ENCODE measurements at places on chromosomes 4 and X. TPM values are rescaled to one million over a fixed set of nuclear protein-coding genes. Genes with fewer than 3 reads are reported as not detected.
A peak's percentile ranks its signal among the peaks of the same experiment; 100 is the strongest.

Gene MGAT4D
- not detected for total RNA-seq

Gene HAND2
- total RNA-seq, result 26.0 TPM

Gene CT45A3
- total RNA-seq, result not detected

Gene CTAG2
- not detected for total RNA-seq

Gene WWC2
- total RNA-seq, result 24.3 TPM

Gene SMIM10
- total RNA-seq, result 13.8 TPM

Gene BEX1
- 3.7 TPM for total RNA-seq

- no peaks in the 10 kb centered on the region for H3K4me1 ChIP-seq
- no peak overlapping the region for H3K4me3 ChIP-seq
Measured at GRCh38 chr4:107183155-107183774, 147.2 kb upstream of the DKK2 start.

DNA sequence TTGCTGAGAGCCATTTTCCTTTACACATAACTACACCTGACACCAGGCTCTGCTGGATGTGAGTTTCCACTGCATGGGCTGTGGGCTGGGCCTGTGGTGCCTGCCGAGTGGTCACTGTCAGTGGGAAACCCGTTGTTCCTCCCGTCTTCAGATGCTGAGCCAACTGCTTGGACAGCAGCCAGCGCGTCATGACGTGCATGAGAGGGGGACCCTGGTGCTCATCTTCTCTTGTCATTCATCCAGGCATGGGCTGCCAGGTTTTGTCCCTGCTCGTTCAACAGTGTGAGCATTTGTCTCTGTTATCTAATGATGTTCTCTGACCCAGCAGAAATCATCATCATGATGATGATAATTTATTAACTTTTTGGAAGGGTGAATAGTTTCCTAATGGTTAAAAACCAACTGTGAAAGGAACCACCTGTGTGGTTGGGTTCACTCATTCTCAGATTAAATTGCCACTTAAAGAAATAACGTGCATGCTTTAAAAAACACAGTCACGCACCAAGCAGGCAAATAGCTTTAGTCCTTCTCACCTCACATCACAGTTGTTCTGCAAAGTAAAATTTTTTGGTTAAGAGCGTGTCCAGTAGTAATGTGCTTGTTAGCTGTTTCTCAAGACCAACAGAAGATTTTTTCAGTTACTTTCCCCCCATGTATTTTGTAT is 19.9 kb upstream of the CLDN34 start:
- H3K4me3 ChIP-seq, result no peak overlapping the region
- H3K27ac ChIP-seq, result no peak overlapping the region
- H3K27me3 ChIP-seq, result no peaks in the 10 kb centered on the region
- no peaks in the 10 kb centered on the region for H3K4me1 ChIP-seq

GRCh38 chr4:100977274-100977673 is 370.1 kb downstream of the PPP3CA start:
- peaks cover 15% of the 10 kb centered on the region for H3K4me1 ChIP-seq
- no peak overlapping the region for H3K4me3 ChIP-seq
- H3K27ac ChIP-seq, result no peak overlapping the region
- no peaks in the 10 kb centered on the region for H3K36me3 ChIP-seq

DNA sequence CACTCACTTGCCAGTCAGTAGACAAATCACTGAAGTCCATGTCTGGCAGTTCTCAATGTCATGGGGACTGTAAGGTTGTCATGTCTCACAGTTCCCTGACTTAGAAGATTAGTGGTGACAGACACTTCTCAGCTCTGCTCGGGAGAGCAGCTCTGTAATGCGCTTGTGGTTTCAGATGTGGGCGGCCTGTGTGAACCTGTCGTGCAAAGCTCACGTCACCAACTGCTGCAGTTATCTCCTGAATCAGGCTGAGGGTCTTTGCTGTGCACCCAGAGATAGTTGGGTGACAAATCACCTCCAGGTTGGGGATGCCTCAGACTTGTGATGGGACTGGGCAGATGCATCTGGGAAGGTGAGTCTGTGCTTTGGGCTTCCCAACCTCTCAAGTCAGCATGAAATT is at the start of gene IL9R:
IL9R (plus strand) TSS at position 261 of the 400 bp plus-strand sequence; CDS start at position 325, 64 bp downstream.
- no peak within 1 kb of the TSS for H3K4me3 ChIP-seq
- H3K27ac ChIP-seq, result no peak within 1 kb of the TSS
- no peaks in the 10 kb centered on the region for H3K4me1 ChIP-seq
- DNase-seq, result no peak

- H3K27me3 ChIP-seq, result no peaks in the 10 kb centered on the region
- H3K36me3 ChIP-seq, result no peaks in the 10 kb centered on the region
- no peaks in the 10 kb centered on the region for H3K4me1 ChIP-seq
- H3K27ac ChIP-seq, result no peak overlapping the region
Measured at GRCh38 chrX:44011506-44011905, 38.3 kb upstream of the NDP start.

DNA sequence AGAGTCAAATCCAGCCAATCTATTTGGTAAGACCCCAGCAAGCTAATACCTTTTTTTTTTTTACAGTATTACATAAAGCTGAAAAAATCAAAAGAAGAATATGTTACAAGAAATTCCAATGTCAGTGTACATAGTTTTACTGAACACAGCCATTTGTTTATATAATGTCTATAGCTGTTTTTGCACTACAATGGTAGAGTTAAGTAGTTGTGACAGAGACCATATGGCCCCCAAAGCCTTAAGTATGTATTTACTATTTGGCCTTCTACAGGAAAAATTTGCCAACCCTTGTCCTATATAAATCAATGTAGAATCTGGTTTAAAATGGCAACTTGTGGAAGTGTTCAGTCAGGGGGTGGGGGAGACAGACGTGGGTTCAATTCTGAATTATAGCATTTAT is 60.7 kb downstream of the ANTXR2 start:
- H3K27me3 ChIP-seq, result no peaks in the 10 kb centered on the region
- no peaks in the 10 kb centered on the region for H3K36me3 ChIP-seq
- DNase-seq, result no peak
- peak overlapping the region; percentile 53 for H3K27ac ChIP-seq
- peaks cover 40% of the 10 kb centered on the region for H3K4me1 ChIP-seq

DNA sequence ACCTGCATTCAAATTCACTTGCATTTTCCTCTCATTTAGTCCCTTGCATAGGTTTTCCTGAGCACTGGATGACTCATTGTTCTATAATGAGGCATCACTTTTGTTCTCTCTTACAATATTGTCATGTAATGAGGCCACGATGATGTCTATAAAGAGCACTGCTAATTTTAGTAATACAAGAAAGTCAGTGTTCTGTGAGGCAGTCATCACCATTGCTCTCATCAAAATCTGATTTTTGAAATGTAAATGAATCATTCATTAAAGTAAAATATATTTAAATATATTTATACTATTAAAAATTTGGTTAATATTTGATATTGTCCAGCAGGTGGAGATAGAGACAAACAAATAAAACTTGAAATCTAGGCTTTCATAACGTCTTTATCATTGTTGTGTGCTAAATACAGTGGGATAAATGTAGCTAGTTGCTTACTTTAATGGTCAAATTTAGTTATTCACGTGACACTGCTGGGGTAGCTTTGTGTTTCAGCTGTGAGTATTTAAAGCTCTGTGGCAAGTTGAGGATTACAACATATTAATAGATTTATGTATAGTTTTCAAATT is 15.4 kb downstream of the HMGB2 start:
- no peaks in the 10 kb centered on the region for H3K27me3 ChIP-seq
- no peak overlapping the region for H3K4me3 ChIP-seq
- no peaks in the 10 kb centered on the region for H3K36me3 ChIP-seq
- no peaks in the 10 kb centered on the region for H3K4me1 ChIP-seq

DNA sequence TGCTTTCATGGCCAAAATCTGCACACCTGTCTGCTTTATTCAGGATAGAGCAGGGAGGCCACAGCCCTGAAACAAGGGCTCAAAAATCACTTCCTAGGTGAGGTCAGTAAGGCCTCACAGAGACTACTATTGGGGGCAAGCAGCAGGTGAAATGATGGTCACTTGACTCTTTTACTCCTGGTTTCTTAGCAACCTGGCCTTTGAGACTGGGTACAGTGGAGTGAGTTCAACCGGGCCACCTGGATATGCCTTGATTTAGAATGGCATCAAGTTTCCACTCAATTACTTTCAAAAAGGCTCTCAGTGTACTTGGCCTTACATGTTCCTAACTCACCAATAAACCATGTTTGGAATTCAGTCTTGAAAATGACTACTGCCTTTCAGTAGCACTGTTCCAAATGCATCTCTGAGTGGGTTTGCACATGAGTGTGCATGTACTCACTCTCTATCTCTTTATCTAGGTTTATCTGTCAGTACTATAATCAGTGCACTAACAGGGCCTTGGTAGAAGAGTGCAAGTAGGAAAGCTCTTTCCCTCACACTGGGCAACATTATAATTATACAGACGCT is 388.2 kb downstream of the OPHN1 start:
- DNase-seq, result no peak
- no peaks in the 10 kb centered on the region for H3K27me3 ChIP-seq
- H3K4me1 ChIP-seq, result no peaks in the 10 kb centered on the region
- no peak overlapping the region for H3K27ac ChIP-seq
- no peak overlapping the region for H3K4me3 ChIP-seq
- H3K36me3 ChIP-seq, result no peaks in the 10 kb centered on the region

GRCh38 chr4:114085611-114086345 is 106.3 kb upstream of the ARSJ start:
- H3K4me3 ChIP-seq, result no peak overlapping the region
- H3K36me3 ChIP-seq, result no peaks in the 10 kb centered on the region
- H3K27me3 ChIP-seq, result no peaks in the 10 kb centered on the region

GRCh38 chrX:23334521-23334847 is 165 bp upstream of the PTCHD1 start:
- H3K4me1 ChIP-seq, result peaks cover 7% of the 10 kb centered on the region
- no peak for DNase-seq
- H3K4me3 ChIP-seq, result peak overlapping the region; percentile 33
